ENCODE measurements at places on chromosomes 7 and 10. TPM values are rescaled to one million over a fixed set of nuclear protein-coding genes. Genes with fewer than 3 reads are reported as not detected.

DNA sequence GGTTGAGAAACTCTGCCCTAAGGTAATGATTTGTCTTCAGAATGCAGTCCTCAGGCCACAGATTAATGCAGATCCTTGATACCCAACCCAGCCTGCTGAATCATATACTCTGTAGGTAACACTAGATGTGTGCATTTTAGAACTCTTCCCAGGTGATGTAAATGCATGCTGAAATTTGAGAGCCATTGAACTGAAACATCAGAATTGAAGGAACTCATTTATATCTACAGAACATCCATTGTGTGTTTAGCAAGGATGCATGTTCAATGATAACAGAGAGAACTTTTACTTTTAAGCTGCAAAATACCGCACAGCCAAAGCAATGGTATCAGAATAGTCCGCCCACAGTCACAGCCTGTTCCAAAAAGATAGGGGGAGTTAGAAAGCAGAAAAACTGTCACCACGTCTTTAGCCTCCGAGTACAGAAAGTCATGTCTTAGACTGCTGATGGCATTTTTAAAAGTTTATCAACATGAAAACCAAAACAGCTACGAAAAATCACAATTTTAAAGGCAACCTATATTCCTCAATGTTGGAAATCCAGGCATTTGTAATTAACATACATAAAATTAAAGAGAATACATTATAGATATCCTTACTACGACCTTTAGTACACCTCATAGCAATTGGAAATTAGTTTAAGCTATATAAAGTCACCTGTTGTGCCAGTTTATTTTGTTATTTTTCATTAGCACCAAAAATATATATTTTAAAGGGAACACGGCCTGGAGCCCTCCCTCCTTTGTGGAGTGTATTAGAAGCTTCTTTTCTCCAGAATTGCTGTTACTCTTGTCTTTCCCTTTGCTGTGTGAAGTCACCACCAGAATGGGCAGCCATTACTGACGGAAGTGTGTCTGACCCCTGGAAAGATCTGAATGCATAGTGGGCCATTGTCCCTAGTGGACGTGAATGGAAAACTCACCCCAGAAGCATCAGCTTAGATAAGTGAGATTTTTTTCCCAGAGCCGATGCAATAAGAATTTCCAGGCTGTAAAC, 65.8 kb upstream of the PRKAR2B start:
- H3K36me3 ChIP-seq, result no peaks in the 10 kb centered on the region
- no peaks in the 10 kb centered on the region for H3K4me1 ChIP-seq
- H3K4me3 ChIP-seq, result no peak overlapping the region
- DNase-seq, result no peak

- no peak for DNase-seq
- no peaks in the 10 kb centered on the region for H3K4me1 ChIP-seq
- no peaks in the 10 kb centered on the region for H3K27me3 ChIP-seq
- no peak overlapping the region for H3K4me3 ChIP-seq
- H3K27ac ChIP-seq, result no peak overlapping the region
Measured at GRCh38 chr10:14134275-14134674, 196.4 kb downstream of the FRMD4A start.

DNA sequence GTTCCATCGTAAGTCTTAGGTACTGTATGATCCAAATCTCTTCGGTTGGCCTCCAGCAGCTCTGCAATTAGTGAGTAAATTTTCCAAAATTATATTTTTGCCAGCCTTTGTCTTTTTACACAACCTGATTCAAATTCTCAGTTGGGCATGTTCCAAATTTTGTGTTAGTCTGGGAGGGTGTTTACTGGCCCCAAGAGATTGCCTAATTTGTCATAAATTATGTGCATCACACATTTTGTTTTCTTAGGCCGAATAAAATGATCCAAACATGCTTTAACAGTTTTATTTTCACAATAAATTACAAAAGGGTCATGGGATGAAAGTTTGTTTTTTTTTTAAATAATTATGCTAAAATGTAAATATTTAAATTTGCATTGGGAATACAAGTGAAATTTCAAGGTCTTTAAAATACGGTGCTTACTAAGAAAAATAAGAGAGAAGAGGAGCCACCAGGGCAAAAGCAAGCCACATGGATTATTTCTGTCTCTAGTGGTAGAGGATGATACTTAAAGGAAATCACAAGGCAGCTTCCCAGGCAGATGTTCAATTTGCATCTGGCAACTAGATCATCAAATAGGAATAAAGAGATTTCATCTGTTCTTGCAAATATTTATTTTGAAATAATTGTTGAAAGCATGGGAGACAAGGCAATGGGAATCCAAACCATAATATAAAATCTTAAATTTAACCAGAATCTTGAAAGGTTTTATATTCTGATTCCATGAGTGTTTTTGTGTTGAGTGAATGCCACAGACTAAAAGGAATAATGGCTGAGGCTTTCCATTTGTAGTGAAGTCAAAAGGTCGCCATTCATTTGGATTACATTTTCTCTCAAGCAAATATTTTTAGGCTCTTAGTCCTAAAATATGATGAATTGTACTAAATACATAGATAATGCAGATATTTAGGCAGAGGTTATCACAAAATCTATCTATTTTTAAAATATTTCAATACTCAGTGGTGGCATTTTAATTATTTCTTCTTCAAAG, 111.1 kb downstream of the MDFIC start:
- peaks cover 3% of the 10 kb centered on the region for H3K36me3 ChIP-seq
- peaks cover 5% of the 10 kb centered on the region for H3K27me3 ChIP-seq
- H3K4me3 ChIP-seq, result no peak overlapping the region
- no peak for DNase-seq

Gene KLF14
- total RNA-seq, result not detected

- H3K27ac ChIP-seq, result no peak overlapping the region
- H3K27me3 ChIP-seq, result no peaks in the 10 kb centered on the region
- no peaks in the 10 kb centered on the region for H3K36me3 ChIP-seq
- no peak overlapping the region for H3K4me3 ChIP-seq
- H3K4me1 ChIP-seq, result peaks cover 21% of the 10 kb centered on the region
Measured at GRCh38 chr10:30738416-30738815, 108.9 kb upstream of the LYZL2 start.

DNA sequence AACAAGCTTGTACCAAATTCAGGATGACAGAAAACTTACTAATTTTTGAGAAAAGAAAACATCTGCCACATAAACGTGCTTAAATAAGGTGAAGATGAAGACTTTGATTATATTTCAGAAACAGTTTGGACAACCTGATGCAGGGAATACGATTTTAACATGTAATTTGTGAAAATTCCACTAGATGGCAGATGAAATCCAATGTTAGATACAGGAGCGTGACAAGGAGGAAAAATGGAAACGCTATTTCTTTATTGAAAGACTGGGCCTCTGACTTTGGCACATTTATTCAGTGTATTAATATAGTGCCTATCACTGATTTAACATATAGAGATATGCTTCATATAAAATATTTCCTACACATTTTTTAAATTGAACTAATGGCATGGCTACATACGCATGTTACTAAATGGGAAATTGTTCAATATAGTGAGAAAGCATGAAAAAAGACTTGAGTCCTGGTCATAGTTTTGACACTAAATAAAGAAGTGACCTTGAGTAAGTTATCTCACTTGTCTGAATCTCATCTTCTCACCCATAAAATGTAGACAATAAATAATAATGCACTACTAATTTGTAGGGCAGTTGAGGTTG, 60.7 kb downstream of the CD36 start:
- H3K27me3 ChIP-seq, result no peaks in the 10 kb centered on the region
- H3K36me3 ChIP-seq, result no peaks in the 10 kb centered on the region
- no peak overlapping the region for H3K4me3 ChIP-seq
- no peak for DNase-seq
- no peaks in the 10 kb centered on the region for H3K4me1 ChIP-seq
- no peak overlapping the region for H3K27ac ChIP-seq

DNA sequence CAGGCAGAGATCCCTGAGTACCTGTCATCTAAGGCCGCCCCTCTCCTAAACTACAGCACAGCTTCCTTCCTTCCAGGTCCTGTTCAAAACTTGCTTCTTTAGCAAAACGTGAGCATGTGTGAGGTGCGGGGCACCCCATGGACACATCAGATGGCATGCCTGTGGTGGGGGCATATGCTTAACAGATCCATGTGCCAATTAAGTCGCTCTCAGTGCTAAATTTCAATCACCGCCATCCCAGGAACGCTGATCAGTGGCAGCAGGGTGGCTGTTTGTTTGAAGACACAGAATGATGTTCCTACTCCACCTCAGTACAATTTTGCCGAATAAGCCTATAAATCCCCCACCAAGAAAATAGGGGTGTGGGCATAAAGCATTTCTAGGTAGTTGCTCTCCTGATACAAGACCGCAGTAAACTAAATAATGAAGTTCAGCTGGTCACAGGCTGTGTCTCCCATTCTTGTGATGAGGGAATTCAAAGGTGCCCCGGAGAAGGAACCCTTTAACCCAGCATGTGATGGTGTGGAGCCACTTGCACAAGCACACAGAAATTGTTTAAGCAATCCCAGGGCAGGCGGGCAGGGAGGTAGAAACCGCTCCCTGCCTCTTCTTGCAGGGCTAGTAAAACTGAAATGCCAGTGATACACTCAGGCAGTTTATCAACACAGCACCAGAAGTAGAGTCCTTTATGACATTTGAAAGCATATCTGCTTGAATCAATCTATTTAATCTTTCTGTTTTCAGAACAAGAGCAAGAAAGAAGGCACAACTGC, 205.7 kb downstream of the SORCS1 start:
- H3K36me3 ChIP-seq, result no peaks in the 10 kb centered on the region
- no peaks in the 10 kb centered on the region for H3K4me1 ChIP-seq
- no peak for DNase-seq
- no peaks in the 10 kb centered on the region for H3K27me3 ChIP-seq
- no peak overlapping the region for H3K27ac ChIP-seq
